Natural killer cell (primary cell): ENCODE measurements at places on chromosomes 1 and 21.
A peak's percentile ranks its signal among the peaks of the same experiment; 100 is the strongest.

DNA sequence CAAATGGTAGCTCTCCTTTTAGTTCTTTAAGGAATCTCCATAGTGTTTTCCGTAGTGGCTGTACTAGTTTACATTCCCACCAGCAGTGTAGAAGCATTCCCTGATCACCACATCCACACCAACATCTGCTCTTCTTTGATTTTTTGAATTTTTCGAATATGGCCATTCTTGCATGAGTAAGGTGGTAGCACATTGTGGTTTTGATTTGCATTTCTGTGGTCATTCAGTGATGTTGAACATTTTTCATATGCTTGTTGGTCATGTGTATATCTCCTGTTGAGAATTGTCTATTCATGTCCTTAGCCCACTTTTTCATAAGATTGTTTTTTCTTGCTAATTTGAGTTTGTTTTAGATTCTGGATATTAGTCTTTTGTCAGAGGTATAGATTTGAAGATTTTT, 84.6 kb upstream of the B3GALT2 start:
- DNase-seq: no peak

GRCh38 chr21:20997636-20998455, at the start of gene NCAM2:
NCAM2 (plus strand) TSS chr21:20998409.
- DNase-seq: peak; percentile 76

DNA sequence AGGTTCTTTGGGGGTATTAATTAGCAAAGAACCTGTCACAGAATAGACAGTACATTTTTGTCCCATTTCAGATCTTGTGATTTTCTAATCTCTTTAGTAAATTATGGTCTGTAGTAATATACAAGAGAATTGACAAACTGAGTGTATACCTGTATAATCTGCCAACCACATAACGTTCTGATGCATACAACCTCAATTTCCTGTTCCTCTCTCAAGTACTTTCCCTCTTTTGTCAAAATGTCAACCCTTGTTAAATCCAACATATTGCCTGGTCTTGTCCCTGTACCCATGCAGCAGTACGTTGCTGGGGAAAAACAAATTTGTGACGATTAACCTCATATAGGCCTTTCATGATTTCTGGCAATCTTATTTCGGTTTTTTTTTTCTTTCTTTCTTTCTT, 1.1 kb downstream of the ARV1 start:
- peak; percentile 28 for DNase-seq

- DNase-seq: no peak
Observed at GRCh38 chr1:225415307-225415706, 12.5 kb downstream of the LBR start.

DNA sequence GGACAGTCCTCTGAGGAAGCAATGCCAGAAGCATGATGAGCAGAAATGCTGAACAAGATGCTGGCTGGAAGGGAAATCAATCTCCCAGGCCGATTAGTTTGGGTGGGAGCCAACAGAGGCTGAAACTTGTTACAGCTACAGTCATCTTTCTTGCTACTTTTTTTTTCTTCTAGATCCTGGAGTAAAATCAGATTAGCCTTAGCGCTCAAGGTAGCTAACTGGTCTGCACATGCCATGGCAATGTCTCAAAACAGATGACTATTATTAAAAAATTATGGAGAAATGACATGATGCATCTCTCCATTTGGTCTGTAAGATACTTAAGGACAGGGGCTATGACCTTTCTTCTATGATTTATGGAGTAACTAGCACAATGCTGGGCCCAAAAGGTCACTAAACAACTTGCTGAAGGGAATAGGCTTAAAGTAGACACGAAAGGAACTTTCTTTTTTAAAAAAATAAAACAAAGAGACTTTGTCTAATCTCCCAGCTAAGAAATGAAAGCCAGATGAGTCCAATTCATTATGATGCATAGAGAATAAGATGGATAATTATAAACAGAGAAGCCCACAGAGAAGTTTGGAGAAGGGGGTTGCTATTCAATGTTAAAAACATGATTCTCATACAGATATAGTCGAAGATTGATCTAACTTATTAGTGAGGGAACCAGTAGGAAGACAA, 42.5 kb downstream of the UTP25 start:
- no peak for DNase-seq
